ENCODE measurements at places on chromosomes 16 and 17. TPM values are rescaled to one million over a fixed set of nuclear protein-coding genes. Genes with fewer than 3 reads are reported as not detected.

TAC4 gene
- total RNA-seq: not detected

TUBD1 gene
- total RNA-seq: 12.6 TPM

TOX3 gene
- 0.36 TPM for total RNA-seq

SBK1 gene
- 0.62 TPM for total RNA-seq
